Right ventricle myocardium inferior (tissue), 1 donor: ENCODE measurements at places on chromosomes 5 and 9.

GRCh38 chr5:15183520-15183919 lies 311.9 kb upstream of the ANKH start:
- DNase-seq, result no peak

GRCh38 chr5:55441107-55441771 lies 93.5 kb downstream of the PLPP1 start:
- DNase-seq, result no peak

DNA sequence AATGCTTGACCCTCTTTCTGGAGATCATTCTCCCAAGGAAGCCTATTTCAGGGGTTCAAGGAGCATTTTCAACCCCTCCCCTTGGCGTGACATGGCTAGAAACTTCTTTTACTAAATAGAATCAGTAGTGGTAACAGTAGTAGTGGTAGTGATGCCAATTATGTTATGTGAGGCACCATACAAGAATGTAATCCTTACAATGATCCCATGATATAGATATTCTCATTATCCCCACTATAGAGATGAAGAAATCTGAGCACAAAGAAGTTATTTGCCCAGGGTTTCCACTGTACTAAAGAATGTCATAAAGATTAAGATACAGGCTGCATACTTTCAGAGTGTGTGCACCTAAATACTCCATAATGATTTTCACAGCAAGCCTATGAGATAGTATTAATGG lies 155.4 kb upstream of the CLINT1 start:
- no peak for DNase-seq

- DNase-seq, result no peak
Observed at GRCh38 chr5:63953217-63953616, 9.0 kb downstream of the HTR1A start.

- DNase-seq, result peak; percentile 52
Observed at GRCh38 chr5:1840071-1840547, 38.9 kb downstream of the NDUFS6 start.

DNA sequence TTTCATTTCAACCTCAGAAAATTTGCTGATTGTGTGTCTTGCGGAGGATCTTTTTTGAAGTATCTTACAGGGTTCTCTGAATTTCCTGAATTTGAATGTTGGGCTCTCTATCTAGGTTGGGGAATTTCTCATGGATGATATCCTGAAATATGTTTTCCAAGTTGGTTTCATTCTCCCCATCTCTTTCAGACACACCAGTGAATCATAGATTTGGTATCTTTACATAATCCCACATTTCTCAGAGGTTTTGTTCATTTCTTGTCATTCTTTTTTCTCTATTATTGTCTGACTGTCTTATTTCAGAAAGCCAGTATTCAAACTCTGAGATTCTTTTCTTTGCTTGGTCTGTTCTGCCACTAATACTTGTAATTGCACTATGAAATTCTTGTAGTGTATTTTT lies 456.9 kb downstream of the PRELID2 start:
- DNase-seq, result no peak

- no peak for DNase-seq
Observed at GRCh38 chr5:11547730-11548129, 356.5 kb downstream of the CTNND2 start.
